GM04503 (cell line): ENCODE measurements at places on chromosomes 6 and 20.
A peak's percentile ranks its signal among the peaks of the same experiment; 100 is the strongest.

GRCh38 chr6:9197726-9198125 is 762.4 kb upstream of the SLC35B3 start:
- DNase-seq = no peak

- DNase-seq = no peak
These were observed 19.7 kb upstream of the SPAG4 start for GRCh38 chr20:35595901-35596300.

DNA sequence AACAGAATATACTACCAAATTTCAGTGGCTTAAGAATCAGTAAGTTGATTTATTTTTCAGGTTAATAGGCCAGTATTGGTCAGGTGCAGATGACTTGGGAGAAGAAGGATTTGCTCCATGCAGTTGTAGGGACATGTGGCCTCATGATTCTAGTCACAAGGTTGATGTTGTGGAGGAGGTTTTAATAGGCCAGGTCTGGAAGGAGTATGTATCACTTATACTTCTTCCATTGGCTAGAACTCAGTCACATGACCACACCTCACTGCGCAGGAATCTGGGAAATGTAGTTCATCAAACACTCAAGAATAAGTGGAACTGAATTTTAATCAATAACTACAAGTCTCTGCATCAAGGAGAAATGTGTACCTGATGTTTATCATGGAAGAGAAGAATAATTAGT is 281.5 kb upstream of the QKI start:
- no peak for DNase-seq

GRCh38 chr6:41548098-41548840 is 2.1 kb downstream of the FOXP4 start:
- no peak for DNase-seq

GRCh38 chr6:158572653-158573541 is 13.0 kb downstream of the TMEM181 start:
- DNase-seq = no peak

DNA sequence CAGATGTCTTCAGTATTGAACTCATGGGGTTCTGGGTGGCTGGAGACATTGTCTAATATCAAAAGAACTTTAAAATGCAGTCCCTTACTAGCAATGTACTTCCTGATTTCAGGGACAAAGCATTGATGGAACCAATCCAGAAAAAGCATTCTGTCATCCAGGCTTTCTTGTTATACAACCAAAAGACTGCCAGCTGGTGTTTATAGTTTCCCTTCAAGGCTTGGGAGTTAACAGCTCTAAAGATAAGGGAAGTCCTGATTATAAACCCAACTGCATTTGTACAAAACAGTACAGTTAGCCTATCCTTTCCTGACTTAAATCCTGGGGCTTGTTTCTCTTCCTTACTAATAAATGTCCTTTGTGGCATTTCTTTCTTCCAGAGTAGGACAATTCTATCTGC is 160.0 kb downstream of the COL21A1 start:
- DNase-seq = no peak

- DNase-seq = no peak
These were observed 3.7 kb downstream of the TFAP2D start for GRCh38 chr6:50716899-50717509.

DNA sequence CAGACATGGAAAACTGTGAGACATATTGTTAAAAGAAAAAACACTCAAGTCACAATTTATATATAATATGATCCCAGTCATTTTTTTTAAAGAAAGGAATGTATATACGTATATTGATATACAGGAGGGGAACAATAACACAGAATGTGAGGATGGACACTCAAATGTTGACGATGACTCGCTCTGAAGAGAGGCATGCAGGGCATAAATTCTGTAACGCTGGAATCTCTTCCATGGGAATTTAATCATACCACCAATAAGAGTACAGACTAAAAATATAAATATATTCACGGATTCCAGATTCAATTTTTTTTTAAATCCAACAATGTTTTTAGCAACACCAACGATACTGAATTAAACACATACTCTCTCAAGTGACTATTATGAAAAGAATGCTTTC is 106.9 kb upstream of the CCDC28A start:
- DNase-seq = no peak

DNA sequence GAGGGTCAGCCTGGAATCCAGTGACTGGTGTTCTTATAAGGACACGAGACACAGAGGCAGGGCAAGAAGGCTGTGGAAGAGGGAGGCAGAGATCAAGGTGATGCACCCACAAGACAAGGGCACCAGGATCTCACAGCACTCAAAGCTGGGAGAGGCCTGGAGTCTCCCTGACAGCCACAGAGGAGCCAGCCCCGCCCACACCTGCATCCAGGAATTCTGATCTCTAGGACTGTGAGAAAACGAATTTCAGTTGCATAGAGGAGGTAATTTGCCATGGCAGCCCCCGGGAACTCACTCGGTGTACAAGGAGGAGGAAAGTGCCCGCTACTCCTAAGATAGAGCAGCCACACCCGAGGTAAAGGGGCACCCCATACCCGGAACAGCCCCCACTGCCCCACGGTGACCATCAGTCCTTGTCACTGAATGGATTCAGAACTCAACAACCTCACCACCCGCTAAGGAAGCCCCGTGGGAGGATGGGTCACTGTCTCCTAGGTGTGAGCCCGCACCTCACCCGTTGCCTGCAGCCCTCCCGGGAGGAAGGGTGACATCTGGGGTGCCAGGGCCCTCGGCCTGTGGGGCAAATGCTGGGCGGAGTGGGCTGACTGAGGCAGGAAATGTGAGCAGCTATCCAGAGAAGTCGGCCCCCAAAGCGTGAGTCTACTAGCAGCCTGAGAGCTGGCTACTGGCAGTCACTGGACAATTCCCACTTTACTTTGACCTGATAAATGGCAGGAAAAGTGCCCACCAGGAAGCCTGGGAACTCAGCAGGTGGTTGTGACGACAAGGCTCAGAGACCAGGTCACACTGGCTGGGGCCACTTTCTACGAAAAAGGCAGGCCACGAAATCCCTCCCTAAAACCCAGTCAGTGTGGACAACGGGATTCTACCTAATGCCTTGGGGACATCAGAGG is 22.4 kb downstream of the DLL1 start:
- DNase-seq = no peak

DNA sequence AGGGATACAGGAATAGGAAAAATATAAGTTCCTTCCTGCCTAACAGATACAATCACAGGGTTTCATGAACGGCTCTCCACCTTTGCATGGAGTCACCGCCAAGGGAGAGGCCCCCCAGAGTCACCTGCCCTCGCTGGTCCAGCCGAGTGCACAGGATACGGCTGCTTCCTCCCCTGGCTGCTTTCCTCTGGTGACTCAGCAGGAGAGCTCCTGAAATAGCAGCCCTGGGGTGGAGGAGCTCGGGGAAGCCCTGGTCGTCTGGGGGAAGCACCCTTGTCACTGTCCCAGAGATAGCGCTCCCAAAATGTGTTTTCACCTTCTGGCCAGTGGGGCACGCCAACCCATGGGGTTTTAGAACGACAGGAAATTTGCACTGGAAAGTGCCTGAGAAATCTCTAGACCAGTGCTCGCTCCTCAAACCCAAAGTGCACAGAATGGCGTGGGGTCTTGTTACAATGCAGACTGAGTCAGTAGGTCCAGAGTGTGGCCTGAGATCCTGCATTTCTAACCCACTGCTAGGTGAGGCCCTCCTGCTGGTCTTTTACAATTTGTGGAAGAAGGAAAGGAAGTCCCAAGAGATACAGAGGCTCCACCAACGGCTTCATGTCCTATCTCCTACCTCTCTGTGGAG is 35.9 kb upstream of the FAM50B start:
- no peak for DNase-seq

- DNase-seq = no peak
These were observed 291.9 kb upstream of the SGK1 start for GRCh38 chr6:134609716-134610261.

DNA sequence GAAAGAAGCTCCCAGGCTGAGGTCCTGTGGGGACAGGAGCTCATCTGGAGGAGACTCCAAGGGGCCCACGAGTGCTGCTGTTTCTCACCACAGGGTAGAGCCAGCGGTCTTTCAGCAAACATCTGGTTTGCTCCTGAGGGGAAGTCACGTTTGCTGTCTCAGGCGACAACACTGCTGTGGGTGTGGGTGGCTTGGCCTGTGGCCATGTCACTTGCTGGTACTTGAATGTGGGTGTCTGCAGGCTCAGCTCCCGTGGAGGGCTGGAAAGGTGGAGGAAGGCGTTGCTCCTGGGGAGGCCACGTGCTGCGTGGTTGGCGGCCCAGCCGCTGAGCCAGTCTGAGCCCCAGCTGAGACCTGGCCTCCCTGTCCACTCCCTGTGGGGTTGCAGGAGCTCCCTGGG is 52.8 kb upstream of the MPC1 start:
- DNase-seq = no peak

- no peak for DNase-seq
These were observed 44.2 kb downstream of the FNDC1 start for GRCh38 chr6:159213405-159213804.

DNA sequence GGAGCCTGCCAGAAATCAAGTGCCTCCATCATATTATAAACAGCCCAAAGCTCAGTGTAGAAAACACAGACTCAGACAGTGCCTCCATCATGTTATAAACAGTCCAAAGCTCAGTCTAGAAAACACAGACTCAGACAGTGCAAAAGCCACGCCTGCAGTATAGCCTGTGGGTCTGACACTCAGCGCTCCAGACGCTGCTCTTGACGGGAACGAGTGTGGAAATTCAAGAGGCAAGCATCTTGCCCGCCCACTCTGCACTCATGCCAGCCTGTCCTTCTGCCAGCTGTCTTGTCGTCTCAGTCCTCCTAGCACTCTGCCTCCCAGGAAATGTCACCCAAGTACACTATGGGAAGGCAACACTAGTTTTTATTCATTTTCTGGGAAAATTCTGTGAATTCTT is 274.2 kb upstream of the CDH4 start:
- no peak for DNase-seq

DNA sequence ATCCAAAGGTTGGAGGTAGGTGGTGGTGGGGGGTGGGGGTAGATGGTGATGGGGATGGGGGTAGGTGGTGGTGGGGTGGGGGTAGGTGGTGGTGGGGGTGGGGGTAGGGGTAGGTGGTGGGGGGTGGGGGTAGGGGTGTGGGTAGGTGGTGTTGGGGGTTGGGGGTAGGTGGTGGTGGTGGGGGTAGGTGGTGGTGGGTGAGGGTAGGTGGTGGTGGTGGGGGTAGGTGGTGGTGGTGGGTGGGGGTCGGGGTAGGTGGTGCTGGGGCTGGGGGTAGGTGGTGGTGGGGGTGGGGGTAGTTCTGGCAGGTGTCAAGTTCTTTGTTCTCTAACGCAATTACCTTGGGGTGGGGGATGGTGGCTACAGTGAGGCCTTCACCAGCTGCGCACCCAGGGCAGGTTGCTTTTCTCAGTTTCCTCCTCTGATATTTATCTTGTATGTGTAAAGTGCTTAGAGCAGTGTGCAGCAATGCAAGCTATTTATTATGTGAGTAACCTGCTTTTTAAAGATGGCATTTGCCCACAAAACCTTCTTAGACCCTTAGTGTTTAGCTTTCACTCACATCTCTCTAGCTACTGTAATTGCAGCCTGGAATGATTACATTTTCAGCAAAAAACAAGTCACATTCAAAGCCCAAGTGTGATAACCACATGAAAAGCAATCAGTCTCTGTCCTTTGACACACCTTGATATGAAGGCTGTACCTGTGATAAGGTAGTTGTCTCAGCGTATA is 8.2 kb upstream of the CCDC167 start:
- no peak for DNase-seq

DNA sequence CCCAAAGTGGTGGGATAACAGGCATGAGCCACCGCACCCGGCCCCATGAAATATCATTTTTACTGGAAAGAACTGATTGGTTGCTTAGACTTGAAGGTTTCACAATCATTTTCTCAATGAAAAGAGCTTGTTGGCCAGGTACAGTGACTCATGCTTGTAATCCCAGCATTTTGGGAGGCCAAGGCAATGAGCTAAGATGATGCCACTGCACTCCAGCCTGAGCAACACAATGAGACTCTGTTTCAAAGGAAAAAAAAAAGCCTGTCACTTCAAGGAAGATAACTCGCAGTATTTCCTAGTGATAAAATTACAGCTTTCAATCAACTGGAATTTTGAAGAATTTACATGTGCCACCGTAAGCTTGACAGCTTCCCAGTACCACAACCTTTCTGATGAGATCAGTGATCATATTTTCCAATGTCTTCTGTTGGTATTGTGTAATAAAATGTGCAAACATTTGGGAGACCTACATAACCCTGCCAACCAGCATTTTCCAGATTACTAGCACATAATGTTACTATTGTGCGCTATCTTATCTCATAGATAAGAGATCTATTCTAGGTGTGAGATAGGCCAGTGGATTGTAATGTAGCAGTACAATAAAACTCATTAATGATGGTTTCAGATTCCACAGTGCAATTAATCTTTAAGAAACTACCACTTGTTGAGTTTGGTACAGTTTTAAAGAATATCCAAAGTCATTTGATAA is 7.2 kb downstream of the PNLDC1 start:
- no peak for DNase-seq

GRCh38 chr20:51439160-51439689 is 103.3 kb downstream of the NFATC2 start:
- DNase-seq = no peak

DNA sequence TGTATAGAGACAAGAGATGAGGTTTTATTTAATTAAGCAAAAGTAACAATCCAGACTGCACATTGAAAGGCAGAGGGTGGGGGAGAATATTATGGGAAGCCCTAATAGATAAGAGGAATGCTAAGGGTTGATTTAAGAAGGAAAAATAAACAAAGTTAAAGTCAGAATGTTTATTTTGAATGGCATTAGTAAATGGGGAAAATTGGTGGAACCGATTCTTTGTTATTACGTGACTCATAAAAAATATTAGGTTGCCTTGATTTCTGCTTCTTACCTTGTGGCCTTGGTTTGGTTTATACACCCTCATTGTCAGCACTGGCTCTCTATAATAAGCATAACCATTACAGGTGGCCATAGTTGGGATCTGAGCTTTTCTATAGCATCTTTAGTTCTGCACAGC is 674.8 kb upstream of the CITED2 start:
- no peak for DNase-seq

GRCh38 chr6:122042960-122043735 is 356.3 kb upstream of the HSF2 start:
- DNase-seq = no peak

GRCh38 chr6:71727632-71728294 is 158.6 kb upstream of the RIMS1 start:
- DNase-seq = peak; percentile 53
